ENCODE measurements at places on chromosomes 4 and X.

- no peak for DNase-seq
These were observed 253.7 kb upstream of the TAPT1 start for GRCh38 chr4:16480011-16480410.

DNA sequence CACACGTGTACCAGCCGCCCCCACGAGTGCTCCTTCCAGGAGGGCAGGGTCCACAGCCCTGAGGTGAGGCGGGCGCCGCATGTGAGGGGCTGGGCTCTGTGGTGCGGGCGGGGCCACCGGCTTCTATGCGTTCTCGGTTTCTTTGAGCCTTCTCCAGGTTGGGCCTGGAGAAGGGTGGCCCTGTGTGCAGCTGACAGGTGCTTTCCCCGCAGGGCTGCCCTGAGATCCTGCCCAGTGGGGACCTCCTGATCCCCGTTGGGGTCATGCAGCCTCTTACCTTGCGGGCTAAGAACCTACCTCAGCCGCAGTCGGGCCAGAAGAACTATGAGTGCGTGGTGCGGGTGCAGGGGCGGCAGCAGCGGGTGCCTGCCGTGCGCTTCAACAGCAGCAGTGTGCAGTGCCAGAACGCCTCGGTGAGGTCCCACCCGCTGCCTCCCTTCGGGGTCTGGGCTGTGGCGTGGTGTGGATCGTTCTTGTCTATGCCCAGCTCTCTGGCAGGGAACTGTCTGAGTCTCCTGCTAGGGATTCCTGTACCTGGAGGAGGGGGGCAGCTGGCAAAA is 6.8 kb downstream of the PLXNA3 start:
- DNase-seq: no peak

GRCh38 chr4:169621731-169622492 is 1.5 kb downstream of the CLCN3 start:
- DNase-seq: peak; percentile 86

DNA sequence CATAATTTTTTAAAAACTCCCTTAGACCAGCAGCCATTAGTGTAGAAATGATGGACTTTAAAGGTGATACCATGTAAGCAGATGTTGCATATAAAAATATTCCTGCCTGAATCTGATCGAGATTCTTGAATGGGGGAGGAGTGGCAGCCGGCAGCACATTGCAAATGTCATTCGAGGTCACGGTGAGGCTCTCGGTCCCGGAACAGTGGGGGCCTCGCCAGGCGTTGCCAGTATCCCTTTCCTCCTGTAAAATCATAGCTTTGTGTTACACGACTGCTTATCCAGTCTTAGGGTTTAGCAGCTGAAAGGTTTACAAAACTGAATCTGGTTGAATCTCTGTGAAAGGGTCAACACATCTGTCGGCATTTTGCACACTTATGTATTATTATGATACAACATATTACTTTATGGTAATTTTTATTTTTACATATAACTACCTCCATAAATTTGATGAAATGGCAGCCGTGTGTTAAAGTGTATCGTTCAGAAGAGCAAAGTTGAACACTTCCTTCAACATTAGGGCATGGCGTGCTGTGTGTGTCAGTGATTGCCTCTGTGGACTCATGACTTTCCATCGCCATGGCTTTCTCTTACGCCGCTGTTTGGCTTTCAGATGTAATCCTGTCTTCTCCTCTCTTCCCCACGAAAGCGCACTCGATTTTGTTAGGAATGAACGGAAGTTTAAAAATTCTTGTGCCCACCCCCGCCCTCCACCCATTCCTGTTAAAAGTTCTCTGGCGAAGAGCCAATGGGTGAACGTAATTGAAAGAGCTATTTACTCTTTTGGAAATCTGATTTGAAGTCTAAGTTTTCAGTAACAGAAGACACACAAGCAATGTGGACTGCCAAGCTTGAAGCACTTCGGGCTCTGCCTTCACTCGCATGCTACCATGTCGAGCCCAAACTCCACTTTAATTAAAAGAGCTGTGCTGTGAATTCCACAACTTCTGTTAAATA is 114.8 kb downstream of the STOX2 start:
- DNase-seq: no peak

DNA sequence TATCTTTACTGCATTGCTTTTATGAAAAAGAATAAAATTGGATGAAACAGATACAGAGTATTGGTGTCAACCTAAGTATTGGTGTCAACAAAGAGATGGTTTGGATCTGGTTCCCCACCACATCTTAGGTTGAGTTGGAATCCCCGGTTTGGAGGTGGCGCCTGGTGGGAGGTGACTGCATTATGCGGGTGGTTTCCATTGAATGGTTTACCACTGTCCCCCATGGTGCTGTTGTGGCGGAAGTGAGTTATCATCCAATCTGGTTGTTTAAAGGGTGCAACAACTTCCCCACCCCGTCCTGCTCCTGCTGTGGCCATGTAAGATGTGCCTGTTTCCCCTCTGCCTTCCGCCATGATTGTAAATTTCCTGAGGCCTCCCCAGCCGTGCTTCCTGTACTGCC is 52.8 kb upstream of the CD99 start:
- no peak for DNase-seq

DNA sequence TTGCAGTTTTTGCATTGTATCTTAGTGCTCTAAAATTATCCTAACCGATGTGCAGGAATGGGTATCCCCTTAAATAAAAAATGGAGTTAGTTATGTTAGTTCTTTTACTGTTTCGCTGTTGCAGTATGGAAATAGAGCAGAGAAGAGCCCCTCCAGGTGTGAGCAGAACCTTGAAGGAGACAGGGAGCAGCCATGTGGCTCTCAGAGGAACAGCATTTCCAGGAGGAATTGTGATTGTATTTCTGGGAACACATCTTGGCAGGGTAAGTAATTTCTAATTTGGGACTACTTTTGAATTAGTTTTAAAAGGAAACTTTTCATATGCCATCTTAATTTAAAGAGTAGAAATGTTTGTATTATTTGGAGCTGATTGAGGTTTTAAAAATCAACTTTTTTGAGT is 5.3 kb upstream of the CCDC158 start:
- no peak for DNase-seq

DNA sequence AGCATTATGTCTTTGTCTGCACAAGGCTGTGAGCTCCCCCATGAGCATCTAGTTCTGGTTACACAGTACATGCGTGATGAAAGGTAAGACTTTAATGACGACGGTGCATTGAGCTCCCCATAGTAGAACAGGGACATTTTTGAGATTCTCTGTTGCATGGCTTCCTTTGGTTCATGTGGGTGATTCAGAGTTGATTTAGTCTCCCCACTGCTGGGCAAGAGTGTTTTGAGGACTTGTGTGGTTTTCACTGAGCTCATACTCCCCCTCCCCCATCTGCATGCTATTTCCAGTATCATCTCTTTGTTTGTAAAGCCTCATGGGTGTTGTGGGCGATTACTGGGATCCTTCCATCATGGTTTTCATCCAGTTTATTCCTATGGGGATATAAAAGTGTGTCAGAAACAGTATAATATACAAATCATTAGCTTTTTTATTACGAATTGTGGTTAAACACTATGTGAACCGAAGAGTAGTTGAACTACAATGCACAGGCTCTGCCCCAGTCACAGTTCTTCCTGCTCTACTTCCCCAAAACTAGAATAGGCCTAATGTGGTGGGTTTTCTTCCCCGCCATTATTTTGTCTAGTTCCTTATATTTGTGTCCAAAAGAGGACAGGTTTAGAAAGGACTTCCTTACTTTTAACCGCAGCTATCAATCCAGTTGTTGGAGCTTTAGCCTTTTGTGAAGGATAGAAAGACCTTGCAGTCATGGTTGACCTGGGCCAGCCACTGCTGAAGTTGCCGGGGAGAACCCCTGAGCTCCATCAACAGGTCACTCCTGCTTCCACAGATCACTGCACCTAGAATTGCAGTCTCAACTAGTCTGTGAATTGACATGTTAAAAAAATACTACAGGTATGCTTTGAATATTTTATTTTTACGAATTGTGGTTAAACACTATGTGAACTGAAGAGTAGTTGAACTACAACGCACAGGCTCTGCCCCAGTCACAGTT is 30.4 kb downstream of the KIT start:
- no peak for DNase-seq

- no peak for DNase-seq
These were observed 47.1 kb downstream of the ARHGAP10 start for GRCh38 chr4:147778942-147779341.

DNA sequence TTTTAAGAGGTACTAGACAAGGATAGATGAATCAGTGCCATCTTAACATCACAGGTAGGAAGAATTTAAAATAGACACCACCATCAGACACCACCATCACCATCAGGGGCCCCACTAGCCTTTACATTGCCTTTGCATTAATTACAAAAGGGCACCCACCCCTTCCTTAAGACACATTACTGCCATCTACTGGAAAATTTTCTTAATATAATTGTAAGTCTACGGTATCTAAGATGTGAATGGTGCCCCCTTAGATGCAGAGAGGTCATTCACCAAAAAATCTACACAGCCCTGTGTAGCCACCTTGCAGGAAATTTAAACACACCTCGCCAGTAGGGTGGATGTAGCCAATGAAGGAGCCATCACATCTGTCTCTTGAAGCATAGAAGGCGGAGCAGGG is 184.1 kb downstream of the MID1IP1 start:
- DNase-seq: no peak

DNA sequence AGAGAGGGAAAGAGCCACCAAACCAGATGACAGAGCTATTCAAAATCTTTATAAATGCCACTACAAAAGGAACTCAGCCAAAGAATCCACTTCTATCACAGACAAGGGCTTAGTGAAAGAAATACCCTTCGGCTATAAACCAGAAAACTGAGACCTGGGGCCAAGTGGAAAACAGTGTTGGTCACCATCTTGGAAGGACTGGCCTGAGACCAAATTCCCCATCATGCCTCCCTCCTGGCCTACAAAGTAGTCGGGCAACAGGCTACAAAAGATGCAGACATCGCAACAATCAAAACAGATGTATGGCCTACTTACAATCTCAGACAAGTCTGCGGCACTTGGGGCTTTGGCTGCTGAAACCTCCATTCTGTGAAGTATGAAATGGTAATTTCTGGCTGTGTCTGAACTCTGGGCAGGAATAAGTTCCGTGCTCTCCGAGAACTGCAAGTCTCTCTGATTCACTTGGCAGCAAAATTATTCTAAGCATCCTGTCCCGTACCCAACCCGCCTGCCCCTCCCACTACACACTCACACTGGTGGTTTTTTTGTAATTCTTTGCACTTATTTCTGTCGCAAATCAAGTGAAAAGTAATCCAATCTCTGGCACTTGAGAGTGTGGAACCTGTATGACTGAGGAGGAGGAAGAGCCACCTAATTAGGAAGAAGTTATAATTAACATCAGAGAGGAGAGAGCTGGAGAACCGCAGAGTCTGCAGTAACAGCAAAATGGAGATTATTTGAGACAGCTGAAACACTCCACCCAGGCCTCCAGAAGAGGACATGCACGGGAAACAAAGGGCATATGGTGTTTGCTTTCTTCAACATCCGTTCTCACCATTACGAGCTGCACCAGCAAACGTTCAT is 87.8 kb downstream of the SH3KBP1 start:
- no peak for DNase-seq

DNA sequence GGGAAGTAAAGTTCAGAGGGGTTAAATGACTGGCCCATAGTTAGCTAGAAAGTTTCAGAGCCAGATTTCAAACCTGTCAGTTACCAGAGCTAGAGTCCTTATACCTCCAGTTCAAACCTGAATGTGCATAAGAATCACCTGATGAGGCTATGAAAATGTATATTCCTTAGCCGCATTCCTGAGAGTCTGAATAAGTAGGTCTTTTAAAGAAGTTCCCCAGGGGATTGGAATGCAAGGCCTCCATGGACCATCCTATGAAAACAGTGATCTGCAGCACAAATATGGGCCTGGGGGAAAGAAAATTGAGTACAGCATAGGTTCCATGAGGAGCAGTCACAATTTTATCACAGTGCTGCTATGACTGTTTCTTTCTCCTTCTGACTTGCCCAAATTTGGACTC is 263.9 kb upstream of the CXorf66 start:
- DNase-seq: no peak

- no peak for DNase-seq
These were observed 443.2 kb upstream of the FGF16 start for GRCh38 chrX:77003956-77004355.

DNA sequence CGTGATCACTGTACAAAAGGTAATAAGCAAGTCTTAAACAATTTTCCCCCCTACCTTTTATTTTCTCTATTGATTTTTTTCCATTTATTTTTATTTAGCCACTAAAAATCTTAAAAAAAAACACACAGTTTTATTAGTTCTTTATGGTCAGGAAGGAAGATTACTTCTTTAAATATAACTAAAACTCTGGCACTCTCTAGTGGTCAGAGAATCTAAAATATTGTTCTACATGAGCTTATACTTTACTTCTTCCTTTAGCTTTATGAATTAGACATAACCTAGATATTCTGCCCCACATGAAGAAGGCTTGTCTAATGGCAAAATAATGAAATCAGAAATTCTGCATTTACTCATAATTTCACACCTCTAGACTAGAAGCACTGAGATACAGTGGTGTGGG is 135.2 kb downstream of the PDE5A start:
- DNase-seq: no peak

DNA sequence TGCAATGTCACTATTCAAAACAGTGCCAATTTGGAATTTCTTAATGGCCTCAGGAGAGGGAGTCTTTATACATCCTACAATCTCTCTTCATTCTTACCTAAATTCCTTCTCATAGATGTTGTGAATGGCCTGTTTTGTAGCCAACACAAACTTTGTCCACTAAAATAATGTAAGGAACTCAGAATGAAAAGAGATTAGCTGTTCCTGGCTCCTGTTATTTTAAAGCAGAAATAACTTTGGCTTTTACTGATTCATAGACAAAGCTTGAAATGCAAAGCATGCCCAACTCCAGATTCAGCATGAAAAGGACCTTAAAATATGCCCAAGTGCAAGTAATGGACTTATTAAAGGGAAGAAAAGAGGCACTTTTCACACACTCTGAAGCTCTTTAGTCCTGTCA is 146.0 kb upstream of the GPC4 start:
- no peak for DNase-seq

DNA sequence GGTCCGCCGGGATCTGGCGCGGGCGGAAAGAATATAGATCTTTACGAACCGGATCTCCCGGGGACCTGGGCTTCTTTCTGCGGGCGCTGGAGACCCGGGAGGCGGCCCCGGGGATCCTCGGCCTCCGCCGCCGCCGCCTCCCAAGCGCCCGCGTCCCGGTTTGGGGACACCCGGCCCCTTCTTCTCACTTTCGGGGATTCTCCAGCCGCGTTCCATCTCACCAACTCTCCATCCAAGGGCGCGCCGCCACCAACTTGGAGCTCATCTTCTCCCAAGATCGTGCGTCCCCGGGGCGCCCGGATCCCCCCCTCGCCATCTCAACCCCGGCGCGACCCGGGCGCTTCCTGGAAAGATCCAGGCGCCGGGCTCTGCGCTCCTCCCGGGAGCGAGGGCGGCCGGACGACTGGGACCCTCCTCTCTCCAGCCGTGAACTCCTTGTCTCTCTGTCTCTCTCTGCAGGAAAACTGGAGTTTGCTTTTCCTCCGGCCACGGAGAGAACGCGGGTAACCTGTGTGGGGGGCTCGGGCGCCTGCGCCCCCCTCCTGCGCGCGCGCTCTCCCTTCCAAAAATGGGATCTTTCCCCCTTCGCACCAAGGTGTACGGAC is 482 bp upstream of the SHOX start:
- no peak for DNase-seq
